Fibroblast of skin of abdomen (primary cell): ENCODE measurements at places on chromosomes 12 and 14.

DNA sequence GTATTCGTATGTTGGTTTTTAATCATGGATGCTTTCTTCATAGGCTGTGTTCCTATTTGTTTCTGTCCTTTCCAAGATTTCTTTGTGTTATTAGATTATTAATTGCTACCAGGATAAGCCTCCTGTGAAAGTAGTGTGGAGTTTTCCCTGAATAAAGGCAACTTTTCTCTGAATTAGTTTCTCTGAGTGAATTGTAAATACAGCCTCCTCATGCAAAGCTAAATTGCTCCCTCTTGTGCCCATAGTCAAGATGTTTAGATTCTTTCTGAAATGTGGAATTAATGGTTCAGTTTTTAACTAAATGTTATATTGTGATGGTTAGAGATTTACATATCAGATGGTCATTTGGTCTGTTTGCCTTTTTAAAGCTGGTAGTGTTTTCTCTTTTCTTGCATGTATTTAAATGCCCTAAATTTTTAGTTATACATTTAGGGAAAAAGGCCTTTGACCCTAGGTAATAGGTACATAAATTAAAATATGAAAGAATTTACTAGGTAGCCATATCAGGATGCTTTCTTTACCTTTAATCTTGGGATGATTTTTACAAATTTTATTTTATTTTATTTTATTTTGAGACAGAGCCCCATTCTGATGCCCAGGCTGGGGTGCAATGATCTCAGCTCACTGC lies 8.9 kb downstream of the APAF1 start:
- peak; percentile 48 for DNase-seq

DNA sequence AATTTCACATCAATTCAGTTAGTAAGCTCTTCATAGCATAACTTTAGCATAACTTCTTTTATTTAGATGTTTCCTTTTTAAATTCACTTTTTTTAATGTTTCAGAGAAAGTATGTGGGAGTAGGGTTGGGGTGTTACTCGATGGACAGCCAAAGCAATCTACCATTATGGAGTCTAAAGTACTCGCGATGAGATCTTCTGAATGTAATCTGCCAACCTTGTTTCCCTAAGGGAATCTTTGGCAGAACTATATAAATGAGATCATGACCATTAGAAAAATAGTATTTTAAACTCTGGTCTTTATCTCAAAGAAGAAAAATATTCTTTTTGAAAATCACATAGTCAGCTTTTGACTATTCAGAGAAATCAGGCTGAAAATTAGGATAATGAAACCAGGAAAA lies 103.9 kb downstream of the BBS10 start:
- DNase-seq = no peak

GRCh38 chr12:22248121-22248520 lies 86.4 kb downstream of the ST8SIA1 start:
- DNase-seq = no peak

- DNase-seq = no peak
Measured at GRCh38 chr14:22606380-22606779, 8.3 kb downstream of the ABHD4 start.

DNA sequence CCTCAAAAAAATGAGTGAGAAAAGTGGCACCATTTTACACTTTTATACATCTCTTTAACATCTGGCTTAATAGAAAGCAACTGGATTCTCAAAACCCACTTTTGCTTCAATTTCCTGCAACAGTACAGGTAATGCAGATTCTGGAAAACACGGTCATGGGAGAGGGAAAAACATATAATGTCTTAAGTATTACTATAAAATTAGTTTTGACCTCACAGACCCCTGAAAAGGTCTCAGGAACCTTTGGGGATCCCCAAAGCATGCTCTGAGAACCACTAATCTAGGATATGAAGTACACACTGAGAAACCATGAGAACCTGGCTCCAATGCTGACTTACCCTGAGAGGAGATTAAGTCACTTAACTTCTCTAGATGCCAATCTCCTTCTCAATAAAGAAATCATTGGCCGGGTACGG lies 64.7 kb downstream of the PPP2R5E start:
- no peak for DNase-seq

DNA sequence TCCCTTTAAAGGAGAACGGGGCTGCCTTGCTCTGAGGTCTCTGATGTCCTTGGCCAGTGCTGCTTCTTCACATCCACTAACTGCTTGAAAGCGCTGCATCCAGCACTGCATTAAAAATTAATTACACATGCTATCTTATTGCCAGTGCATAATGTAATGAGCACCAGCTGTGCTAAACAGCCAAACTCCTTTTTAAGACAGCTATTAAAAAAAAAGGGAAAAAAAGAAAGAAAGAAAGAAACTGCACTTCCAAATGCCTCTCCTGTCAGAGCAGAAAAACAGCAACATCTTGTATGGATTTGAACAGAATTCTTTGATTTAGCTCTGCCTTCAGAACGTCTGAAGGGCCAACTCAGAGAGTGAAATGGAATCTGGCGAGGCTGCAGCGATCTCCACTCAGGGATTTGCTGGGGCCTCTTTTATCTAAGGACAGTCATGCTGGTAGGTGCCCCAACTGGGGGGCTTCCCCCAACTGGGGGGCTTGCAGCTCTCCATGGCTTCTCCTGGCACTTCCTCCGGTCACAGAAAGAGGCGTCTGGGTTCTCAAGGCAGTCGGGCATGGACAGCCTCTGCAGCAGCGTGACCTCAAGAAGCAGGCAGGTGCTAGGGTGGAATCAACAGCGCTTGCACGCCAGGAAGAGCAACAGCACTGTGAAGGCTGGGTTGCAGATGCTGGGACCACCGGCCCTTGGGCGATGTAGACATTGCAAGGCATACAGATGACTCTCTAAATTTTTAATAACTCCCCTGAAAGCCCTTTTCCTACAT lies 46.4 kb downstream of the BCL11B start:
- peak; percentile 69 for DNase-seq

GRCh38 chr12:105374303-105374702 lies 43.8 kb downstream of the C12orf75 start:
- no peak for DNase-seq

DNA sequence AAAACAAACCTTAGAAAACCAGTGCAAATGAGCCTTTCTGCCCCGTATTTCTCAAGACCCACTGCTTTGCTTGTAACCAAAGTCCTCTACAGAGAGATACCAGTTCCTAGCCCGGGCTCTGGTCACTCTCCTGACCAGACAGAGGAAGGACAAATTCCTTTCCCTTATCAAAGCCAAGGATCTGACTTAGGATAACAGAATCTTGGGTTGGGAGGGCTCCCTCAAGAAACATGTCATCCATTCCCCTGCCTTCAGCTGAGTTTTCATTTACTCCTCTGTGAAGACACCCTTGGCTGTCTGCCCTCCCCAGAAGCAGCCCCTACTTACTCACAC lies 116.0 kb upstream of the PARP11 start:
- no peak for DNase-seq

- DNase-seq = peak; percentile 80
Measured at GRCh38 chr14:84482256-84483071, 1047.5 kb upstream of the FLRT2 start.

- DNase-seq = no peak
Measured at GRCh38 chr14:90907178-90907577, 90.9 kb upstream of the TTC7B start.

DNA sequence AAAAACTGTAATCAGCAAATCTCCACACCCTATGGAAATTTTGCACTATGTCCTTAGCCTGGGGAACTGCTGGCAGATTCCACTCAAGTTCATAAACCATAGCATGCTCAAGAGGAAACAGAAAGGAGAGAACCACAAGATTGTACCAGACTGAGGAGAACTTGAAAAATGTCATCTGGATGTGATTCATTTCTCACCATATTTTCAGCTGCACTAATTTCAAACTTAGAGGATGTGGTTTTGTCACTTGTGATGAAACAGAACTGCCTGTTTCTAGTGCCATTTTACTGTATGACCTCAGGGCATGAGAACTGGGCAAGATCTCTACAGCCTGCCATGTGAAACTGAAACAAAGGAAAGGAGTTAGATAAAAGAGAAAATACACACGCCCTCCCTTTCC lies 1493.1 kb upstream of the FLRT2 start:
- peak; percentile 78 for DNase-seq

DNA sequence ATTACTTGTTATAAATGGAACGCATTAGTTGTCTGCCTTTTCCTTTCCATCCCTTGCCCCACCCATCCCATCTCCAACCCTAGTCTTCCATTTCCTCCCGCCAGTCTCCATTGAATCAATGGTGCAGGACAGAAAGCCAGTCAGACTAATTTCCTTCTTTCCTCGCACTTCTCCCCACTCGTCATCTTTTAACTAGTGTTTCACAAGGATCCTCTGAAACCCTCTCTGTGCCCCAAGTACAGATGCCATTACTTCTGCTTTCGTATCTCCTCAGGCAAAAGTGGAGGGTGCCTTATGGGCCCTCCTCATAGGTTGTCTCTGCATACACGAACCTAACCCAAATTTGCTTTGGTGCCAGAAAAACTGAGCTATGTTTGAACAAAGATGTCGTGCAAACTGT lies 4.2 kb downstream of the DAZAP2 start:
- DNase-seq = no peak

DNA sequence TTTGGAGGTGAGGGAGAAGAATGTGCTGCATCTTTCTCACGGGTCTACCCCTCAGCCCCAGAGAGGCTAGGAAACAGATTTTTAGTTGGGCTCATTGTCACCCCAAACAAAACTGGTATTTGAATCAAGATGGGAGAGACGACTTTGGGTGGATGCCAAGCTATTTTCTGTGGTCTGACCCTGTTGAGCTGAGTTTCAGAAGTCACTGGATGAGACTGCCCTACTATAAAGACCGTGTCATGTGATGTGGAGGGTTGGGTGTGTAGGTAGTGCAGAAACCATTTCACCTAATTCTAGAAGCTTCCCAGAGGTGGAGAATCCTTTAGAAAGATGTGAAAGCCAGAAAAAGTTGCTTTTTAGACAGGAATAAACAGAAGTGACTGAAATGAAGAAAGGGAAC lies 60.2 kb downstream of the IFT43 start:
- no peak for DNase-seq

- peak; percentile 61 for DNase-seq
Measured at GRCh38 chr14:86902176-86902950, 1090.6 kb downstream of the GALC start.

GRCh38 chr14:73311708-73312030 lies 74.4 kb downstream of the PAPLN start:
- DNase-seq = no peak

- no peak for DNase-seq
Measured at GRCh38 chr12:21571046-21571445, 33.6 kb downstream of the GYS2 start.

DNA sequence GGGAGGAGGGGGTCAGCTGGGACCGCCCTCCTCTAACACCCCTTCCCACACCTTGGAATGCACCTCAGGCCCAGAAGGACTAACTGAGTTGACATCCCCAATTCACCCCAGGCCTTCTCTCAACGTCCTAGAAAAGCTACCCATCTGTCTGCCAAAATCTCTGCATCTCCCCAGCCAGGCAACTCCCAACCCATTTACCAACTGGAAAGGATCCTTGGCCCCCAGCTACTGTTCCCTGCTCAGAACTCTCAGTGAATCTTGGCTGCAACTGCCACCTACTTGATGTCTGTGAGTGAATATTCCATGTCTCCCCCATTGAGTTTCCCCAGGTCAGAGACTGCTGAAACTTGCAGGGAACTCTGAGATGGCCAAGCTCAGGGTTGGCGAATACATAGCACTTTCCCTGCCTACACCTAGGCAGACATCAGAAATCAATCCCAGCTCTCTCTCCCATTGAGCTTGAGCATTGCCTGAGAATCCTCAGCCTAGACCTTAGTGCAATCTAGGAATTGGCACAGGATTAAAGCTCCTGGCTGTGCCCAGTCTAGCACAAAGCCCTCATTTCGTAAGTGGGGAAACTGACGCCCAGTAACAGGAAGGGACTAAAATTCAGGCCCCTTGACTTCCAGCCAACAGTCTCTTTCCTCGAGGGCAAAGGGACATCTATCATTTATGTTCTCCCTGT lies 71.9 kb upstream of the NCOR2 start:
- DNase-seq = no peak

GRCh38 chr12:108235985-108236263 lies 103.2 kb downstream of the CMKLR1 start:
- no peak for DNase-seq

- peak; percentile 32 for DNase-seq
Measured at GRCh38 chr12:42421844-42422779, 96.1 kb downstream of the PPHLN1 start.

- DNase-seq = no peak
Measured at GRCh38 chr14:105529569-105530284, 3.3 kb downstream of the TMEM121 start.

GRCh38 chr14:104746071-104746545 lies 6.8 kb upstream of the SIVA1 start:
- DNase-seq = no peak

DNA sequence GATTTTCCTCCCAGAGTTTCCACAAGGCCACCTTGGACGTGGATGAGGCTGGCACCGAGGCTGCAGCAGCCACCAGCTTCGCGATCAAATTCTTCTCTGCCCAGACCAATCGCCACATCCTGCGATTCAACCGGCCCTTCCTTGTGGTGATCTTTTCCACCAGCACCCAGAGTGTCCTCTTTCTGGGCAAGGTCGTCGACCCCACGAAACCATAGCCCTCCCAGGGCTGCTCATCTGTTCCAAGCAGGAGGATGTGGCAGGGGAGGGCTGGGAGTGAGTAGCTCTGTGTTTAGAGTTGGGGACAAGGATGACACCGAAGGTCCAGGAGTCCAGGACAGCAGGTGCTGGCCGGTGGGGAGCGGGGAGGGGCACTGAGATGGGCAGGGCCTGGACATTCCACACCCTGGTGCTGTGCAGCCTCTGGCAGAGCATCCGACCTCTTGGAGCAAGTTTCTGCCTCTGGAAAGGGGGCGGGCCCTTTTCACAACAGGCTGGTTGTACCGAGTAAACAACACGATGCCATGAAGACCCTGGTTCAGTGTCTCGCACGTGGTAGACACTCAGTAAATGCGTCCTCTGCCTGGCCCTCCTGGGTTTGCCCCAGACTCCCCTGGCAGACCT lies 8.2 kb downstream of the SERPINA4 start:
- DNase-seq = no peak

- no peak for DNase-seq
Measured at GRCh38 chr14:74083161-74083560, 1.1 kb downstream of the ALDH6A1 start.

DNA sequence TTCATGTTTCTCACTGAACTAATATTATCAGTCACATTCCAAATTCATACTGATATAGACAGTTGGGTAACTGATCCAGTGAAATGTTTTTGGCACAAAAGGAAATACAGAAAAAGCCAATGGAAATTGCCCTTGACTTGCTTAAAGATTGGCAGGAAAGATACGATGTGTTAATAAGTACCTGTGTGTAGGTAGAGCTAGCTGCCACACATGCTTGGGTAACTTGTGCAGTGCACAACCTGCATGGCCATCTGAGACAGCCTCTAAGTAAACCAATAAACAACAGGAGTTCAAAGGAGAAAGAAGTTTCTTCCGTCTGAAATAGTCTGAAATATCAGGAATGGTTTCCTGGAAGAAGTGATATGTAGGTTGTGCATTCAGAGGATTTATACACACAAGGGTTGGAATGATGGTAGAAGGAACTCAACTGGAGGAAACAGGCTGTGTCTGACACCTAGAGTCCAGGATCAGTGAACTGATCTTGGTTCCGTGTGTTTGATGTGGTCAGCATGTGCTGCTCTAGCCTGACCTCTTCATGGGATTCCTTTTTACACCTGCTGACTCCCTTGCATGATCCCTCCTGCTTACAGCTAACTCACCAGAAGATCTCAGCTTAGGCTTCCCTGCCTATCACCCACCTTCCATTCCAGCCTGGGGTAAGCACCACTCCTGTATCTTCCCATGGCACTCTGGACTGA lies 81.4 kb upstream of the KRR1 start:
- DNase-seq = no peak
